ENCODE measurements at places on chromosomes 7 and 10.

DNA sequence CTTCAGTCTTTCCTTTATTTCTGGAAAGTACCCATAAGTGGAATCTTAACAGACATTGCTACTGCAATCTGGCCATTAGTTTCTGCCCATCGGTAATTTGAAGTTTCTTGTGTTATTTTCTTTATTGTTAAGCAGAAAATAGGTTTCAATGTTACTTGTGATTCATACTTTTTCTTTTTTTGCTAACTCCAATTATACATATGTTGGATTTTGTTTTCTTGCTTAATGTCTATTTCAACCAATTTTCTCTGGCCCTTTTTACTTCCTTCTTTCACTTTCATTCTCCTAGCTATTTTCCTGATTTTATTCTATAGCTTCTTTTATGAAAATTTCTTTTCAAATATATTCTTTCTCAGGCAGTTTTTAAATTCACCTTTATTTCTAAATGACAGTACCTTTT, 457.4 kb downstream of the TCERG1L start:
- DNase-seq = no peak

DNA sequence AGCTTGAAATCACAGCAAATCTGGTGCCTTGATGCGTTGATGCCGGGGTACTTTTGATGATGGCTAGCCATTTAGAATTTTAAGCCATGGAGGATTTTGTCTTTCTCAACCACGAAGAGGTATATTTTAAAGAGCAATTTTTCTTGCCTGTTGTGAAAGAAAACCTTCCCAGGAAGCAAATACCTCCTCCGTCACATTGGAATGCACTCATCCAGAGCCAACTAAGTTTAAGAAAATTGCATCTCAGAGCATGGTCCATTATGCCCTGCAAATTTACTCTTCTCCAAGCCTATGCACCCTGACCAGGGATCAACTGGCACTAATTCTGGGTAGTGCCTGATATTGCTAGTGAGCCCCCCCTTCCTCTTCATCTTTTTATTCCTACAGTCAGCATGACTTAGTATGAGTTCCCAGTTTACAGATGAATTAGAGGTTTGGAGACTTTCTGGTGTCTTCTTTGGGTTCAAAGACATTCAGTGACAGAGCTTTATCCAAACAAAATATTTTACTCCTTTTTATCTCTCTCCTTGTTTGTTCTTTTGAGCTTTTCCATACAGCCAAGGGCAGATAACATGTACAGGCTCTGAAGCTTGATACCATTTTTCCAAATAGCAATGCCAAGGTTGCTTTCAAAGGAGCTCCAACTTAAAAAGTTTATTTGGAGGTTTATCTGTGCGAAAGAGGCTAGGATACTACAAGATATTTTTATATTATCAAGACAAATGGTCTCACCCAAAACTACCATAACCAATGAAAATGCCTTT, 56.6 kb upstream of the ANK3 start:
- DNase-seq = no peak

GRCh38 chr7:155161690-155162089, 91.6 kb downstream of the HTR5A start:
- DNase-seq = no peak

DNA sequence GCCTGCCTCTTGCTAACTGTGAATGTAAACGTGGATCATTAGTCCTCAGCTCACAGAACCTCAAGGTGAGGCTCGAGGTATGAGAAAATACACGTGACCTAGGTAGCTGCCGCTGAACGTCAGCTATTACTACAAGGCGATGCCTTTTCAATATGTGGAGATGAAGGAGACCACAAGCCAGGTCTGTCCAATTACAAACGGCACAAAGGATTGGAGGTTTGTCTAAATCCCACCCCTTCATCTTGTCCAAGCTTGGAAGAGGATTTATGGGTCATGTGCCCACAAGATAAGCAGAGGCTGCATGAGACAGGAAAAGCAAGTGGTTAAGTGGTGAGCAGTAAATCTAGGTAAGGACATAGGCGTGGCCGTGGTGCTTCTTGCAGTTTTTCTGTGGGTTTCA, 3.4 kb downstream of the H2BK1 start:
- no peak for DNase-seq

- DNase-seq = no peak
Observed at GRCh38 chr7:91348711-91349110, 84.5 kb downstream of the FZD1 start.

GRCh38 chr7:31443457-31443856, 70.4 kb upstream of the ITPRID1 start:
- no peak for DNase-seq

GRCh38 chr10:102519246-102519825, 15.6 kb downstream of the SUFU start:
- no peak for DNase-seq

GRCh38 chr10:114973997-114974396, 36.0 kb downstream of the TRUB1 start:
- DNase-seq = no peak

- no peak for DNase-seq
Observed at GRCh38 chr10:100743626-100744135, 1.7 kb upstream of the PAX2 start.

GRCh38 chr7:151968357-151968756, 12.1 kb downstream of the GALNTL5 start:
- DNase-seq = no peak

DNA sequence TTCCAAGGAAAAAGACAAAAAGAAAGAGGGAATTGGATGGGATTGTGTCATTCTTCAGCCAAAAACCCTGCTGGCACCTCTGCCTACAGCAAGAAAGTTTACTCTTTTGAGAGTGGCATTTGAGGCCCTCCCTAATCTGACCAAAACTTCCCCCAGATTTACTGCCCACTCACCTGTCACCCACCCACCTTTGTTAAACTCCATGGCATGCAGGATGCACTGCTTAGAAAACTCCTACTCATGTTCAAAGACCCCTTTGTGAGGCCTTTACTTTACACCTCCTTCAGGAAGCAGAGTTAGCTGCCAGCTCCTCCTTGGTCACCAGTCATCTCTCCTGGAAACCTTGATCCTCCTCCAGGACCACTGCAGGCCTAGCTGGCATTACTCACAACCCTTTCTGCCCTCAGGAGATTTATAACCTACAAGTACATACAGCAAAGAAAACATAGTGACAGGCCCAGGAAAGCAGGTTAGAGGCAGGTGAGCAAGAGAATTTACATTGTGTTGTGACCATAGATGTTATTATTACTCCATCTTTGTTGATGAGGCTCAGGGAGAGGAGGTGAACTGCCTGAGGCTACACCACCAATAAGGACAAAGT, 10.3 kb upstream of the PLAC9 start:
- DNase-seq = no peak

- no peak for DNase-seq
Observed at GRCh38 chr7:19102884-19103283, 14.6 kb downstream of the TWIST1 start.

DNA sequence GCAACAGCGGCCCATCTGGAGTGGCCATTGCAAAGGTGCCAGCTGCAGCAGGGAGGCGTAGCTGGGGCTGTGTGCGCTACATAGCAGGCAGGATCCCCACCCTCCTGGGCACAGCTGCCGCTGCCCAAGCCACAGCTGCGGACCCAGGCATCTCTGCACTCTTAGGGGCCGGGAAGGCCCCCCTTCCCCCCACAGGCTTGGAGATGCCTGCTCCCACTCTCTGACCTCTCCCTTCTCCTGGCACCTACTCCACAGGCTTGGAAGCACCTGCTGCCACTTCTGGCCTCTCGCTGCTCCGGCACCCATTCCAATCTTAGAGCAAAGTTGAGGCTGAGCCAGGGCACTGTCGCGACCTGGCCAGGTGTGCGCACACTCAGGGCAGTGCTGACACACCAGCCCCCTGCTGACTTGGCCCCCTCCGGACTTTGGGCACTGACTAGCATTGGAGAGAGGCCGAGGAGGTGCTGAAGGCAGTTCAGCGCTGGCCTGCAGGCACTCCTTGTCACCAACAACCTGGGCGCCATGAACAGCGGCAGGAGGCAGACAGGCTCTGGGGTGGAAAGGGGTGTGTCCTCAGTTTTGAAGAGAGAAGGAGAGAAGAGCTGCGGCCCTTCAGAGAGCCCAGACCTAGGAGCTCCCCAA, 18.4 kb downstream of the RBM48 start:
- DNase-seq = no peak

DNA sequence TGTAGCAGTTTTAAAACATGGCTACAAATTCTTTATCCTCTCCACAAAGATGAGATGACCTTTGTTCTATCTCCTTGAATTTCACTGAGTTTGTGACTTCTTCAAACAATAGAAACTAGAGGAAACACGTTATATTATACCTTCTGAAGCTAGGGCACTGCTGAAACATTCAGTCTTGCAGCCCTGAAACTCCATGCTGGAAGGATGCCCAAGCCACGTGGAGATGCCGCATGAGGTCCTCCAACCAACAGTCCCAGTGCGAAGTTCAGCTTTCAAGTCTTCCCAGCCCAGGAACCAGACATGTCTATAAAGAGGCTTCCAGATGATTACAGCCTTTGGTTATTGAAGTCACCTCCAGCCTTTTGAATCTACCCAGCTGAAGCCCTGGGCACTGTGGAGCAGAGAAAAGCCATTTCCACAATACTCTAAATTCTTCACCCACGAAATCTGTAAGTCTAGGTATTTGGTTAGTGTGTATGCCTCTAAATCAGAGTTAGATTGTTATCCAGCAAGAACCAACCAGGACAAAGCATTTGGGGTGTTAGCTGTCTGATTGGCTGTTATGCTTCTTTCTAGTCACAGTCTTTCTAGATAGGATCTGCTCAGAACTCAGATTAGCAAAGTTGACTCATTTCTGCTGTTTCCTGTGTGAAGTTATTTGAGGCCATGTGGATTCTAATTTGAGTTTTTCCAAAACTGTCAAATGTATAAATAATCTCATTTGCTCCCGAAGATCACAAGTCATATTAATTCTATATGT, 186.5 kb upstream of the TMEM72 start:
- DNase-seq = no peak

DNA sequence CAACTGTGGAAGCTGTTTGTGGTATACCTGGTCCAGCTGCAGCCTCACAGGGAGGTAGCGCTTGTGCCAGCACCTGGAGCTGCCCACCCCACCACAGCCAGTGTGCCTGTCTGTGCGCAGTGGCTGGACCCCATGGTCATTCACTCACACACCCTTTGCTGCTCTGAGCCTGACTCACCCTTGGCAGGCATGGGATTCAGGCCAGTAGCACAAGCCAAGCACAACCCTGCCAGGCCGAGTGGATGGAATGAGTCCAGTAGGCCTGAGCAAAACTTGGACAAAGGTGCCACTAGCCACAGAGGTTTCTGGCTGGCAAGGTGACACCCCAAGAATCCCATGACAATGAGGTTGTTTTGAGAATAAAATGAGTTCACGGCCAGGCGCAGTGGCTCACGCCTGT, 19.0 kb downstream of the RBM48 start:
- DNase-seq = no peak

DNA sequence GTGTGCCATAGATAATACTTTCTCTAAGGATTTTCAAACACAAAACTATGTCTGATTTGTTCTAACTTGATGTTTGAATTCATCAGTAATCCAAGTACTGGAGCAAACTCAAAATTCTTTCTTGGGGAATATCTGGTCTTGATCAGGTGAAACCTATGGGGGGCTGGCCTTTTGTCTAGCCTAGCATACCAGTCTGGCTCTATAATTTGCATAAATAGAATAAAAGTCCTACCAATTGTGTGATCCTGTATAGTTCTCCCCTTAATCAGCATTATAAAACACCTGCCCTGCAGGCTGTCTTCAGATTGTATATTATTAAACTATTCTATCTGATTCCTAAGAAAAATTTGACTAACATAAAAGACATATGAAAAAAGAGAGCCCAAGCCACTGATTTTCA, 233.8 kb upstream of the LRRN3 start:
- no peak for DNase-seq

GRCh38 chr7:11182736-11183135, 209.1 kb downstream of the PHF14 start:
- DNase-seq = no peak

- no peak for DNase-seq
Observed at GRCh38 chr7:105215821-105216220, 172.9 kb downstream of the SRPK2 start.

DNA sequence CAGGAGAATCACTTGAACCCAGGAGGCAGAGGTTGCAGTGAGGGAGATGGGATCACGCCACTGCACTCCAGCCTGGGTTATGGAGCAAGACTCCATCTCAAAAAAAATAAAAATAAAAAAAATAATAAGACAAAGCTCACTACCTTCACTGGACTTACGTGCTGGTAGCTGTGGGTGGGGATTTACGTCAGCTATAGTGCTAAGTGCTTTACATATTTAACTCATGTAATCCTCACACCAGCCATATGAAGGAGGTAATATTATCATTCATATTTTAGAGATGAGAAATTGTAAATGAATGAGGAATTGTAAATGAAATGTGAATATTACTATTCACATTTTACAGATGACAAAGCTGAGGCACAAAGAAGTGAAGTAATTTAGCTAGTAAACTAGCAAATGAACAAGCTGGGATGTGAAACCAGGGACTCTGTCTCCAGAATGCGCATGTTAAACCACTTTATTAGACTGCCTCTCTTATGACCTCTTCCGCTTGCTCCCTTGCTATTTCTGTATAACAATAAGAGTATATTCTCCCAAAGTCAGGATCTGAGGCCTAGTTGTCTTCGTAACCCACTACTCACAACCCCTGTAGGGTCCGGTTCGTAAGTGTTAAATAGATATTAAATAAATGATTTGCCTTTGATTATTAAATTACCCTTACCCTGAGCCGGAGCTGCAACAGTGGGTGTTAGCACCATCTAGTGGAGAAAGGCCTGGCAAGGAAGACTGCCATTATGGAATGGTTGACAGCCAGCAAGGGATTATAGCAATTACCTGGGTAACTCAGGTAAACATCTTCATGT, 70.2 kb downstream of the HTR7 start:
- no peak for DNase-seq

- no peak for DNase-seq
Observed at GRCh38 chr10:127978481-127978880, 71.6 kb downstream of the PTPRE start.

- DNase-seq = no peak
Observed at GRCh38 chr10:5835446-5836095, 22.3 kb upstream of the GDI2 start.

DNA sequence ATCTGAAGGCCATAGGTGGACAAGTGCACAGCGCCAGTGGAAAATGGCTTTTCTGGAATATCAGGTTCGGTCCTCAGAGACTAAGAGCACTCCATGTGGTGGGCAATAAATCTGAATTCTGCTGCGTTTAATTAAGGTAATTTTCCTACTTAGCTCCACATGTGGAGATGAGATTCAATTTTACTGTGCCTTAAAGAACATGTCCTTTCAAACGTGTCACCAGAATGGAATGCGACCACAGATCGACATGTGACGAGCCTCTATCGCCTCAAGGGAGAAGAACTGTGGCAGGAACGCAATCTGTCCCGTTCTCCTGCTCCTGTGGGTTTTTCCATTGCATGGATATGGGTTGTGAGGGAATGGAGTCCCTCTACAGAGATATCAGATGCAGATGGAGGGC, 205.3 kb upstream of the ZNF32 start:
- DNase-seq = no peak

GRCh38 chr10:77240706-77241349, 396.8 kb downstream of the KCNMA1 start:
- DNase-seq = no peak

GRCh38 chr10:81306971-81307782, 567.8 kb upstream of the NRG3 start:
- no peak for DNase-seq

Measured in activated gamma-delta T cell (primary cell).